CD14-positive monocyte (primary cell): ENCODE measurements at places on chromosomes 11 and 22. TPM values are rescaled to one million over a fixed set of nuclear protein-coding genes. Genes with fewer than 3 reads are reported as not detected.

UBQLNL gene
- not detected for polyA plus RNA-seq

OR5P2 gene
- polyA plus RNA-seq = not detected in 2 replicates

ASRGL1 gene
- 50.6 TPM for polyA plus RNA-seq

DNA sequence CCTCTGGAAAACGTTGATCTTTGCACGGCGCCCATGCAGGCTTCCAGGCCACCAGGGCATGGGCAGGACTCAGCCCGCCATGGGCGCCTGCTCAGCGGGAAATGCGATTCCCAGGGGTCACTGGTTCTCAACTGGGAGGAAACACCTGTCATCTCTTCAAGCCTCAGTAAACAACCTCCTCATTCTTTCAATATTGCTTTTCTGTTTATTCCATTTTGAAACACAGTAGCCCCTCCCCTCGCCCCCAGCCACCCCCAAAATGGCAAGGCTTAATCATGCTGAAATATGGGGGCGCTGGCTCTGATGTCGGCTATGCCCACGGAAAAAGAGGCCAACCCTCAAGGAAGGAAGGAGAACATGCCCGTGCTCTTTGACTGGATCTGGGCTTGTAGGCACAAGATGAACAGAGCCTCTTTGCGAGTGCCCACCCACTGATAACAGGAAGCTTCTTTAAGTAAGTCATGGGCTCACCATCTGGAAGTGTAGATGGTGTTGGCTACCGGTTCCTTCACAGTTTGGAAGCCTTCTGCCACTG, 594 bp upstream of the POU2AF1 start:
- no peak for DNase-seq

DNA sequence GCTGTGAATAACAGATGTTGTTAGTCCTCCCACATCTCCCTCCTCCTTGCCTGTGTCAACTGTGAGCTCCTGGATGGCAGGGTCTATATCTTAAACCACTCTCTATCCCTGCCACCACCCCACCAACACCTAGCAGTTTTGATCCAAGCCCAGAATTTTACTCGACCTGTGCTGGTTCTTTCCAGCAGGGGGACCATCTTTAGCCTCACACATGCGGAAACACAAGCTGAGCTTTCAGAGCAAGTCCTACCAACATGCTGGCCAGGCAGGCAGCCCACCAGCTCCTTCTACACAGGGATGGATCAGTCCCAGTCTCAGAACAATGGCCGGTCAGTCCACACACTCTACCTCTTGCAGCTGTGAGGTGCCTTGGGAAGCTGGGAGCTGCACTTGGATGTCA, 231.5 kb downstream of the NXPE2 start:
- no peak for DNase-seq

DNA sequence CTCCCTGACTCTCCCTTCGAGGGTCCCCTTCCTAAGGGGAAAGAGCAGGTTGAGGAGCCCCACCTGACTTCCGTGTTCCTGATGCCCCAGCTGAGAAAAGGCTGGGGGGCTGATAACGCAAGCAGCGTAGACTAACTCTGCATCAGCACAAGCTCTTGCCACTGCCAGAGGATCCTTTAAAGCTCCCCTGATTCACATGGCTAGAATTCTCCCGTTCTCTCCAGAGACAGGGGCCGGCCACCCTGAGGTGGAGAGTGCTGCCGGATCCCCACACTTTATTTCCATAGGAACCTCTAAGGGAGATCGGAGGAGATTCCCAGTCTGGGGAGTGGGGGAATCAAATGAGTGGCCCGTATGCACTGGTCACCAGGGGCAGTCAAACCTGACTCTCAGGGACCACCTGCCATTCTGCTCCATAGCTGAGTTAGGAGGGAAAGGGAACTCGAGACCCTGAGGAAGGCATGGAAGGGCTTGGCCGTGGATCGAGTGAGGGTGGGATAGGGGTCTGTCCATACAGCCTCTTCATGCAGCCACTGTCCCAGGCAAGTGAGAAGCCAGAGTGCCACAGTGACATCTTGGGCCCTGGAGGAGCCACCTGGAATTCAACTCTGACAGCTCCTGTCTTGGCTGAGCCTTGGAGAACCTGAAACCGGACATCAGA, 1.4 kb upstream of the VSIG10L2 start:
- DNase-seq = no peak

- no peak for DNase-seq
Observed at GRCh38 chr11:12280838-12281565, 96.4 kb upstream of the PARVA start.

DNA sequence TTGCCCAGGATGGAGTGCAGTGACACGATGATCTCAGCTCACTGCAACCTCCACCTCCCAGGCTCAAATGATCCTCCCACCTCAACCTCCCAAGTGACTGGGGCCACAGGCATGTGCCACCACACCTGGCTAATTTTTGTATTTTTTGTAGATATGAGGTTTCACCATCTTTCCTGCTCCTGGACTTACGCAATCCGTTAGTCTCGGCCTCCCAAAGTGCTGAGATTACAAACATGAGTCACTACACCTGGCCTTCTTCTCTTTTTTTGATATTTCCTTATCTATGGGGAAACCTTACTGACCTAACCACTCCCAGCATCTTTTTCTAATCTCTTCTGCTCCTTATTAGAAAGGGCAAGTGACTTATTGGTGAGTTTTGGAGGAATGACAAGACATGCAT, 121.7 kb upstream of the CHORDC1 start:
- DNase-seq = no peak
